ENCODE measurements at places on chromosomes 5 and 9.

GRCh38 chr9:35102465-35102768, 514 bp downstream of the STOML2 start:
- no peak for DNase-seq

- DNase-seq: no peak
These were observed 152.6 kb downstream of the MED27 start for GRCh38 chr9:131927091-131927490.

GRCh38 chr9:89295400-89295799, 15.6 kb upstream of the CKS2 start:
- DNase-seq: no peak

DNA sequence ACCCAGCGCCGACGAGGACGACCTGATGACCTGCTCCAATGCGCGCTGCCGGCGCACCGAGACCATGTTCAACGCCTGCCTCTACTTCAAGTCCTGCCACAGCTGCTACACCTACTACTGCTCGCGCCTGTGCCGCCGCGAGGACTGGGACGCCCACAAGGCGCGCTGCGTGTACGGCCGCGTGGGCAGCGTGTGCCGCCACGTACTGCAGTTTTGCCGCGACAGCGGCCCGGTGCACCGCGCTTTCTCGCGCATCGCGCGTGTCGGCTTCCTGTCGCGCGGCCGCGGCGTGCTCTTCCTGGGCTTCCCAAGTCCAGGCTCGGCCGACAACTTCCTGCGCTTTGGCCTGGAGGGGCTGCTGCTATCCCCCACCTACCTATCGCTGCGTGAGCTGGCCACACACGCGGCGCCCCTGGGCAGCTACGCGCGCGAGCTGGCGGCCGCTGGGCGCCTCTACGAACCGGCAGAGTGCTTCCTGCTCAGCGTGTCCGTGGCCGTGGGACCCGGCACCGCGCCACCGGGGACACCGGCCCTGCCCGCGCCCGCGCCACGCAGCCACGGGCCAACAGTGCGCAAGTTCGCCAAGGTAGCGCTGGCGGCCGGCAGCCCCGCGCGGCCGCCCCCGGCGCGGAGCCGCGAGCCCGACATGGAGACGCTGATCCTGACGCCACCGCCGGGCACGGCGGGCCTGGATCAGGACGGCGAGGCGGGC, 2.7 kb upstream of the PHPT1 start:
- DNase-seq: no peak

DNA sequence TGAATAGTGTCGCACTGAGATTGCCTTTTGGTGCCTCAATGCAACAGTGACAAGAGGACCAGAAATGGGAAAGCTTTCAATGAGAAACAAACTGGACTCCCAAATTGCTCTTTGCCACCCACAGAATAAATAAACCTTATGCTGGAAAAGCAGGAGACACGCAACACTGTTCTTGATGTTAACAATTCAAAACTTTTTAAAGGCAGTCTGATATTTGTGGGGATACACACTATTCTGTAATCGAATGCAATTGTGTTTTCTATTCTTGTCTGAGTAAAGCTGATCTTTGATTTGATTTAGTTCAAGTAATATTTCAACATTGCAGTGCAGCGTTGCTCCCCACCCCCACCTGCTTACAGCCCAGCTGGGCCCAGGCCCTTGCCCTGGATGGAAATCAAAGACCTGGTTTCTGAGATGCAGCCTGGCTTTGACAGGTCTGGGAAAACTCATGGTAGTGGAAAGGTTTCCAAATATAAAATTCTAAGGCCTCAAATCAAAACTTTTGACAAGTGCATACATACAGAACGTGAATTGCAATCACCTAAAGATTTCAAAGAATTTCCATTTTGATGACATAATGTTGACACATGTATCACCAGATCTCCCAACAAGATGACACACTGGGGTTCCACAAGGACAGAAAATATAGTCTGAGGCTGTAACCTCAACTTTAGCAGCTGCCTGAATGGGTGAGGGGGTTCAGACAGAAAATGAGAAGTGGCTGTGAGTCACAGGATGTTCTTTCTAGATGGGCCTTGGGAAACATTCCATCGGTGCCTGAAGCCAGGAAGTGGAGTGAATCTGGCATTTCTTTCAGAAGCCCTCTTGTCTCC, 55.1 kb downstream of the ABCA1 start:
- DNase-seq: no peak

- no peak for DNase-seq
These were observed 65.5 kb downstream of the ACO1 start for GRCh38 chr9:32449969-32450368.

- no peak for DNase-seq
These were observed 30.0 kb upstream of the ELAVL2 start for GRCh38 chr9:23855873-23856604.

DNA sequence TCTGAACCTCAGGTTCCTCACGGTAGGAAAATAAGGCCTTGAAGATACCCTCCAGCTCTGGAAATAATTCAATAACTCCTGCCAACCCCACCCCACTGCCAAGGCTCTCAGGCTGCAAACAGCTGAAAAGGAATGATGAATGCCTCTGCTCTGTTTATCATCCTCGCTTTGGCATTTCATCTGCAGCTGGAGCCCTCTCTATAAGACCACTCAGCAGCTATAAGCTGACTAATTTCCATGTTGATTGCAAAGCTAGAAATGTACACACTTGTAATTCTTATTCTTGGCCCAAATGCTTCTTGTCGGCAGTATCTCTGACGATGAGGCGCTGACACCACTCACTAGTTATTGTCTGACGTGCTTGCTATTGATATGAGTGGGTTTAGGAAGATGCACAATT, 408.4 kb upstream of the NMUR2 start:
- DNase-seq: no peak

- no peak for DNase-seq
These were observed 41.5 kb downstream of the SECISBP2 start for GRCh38 chr9:89359751-89360261.

- no peak for DNase-seq
These were observed 31.7 kb downstream of the HSDL2 start for GRCh38 chr9:112411626-112412027.

- no peak for DNase-seq
These were observed 176.1 kb upstream of the RASEF start for GRCh38 chr9:83238871-83239640.

- DNase-seq: no peak
These were observed 6.4 kb downstream of the TLE4 start for GRCh38 chr9:79577969-79578723.

GRCh38 chr5:181133610-181134231, 2.8 kb upstream of the OR2V1 start:
- no peak for DNase-seq

DNA sequence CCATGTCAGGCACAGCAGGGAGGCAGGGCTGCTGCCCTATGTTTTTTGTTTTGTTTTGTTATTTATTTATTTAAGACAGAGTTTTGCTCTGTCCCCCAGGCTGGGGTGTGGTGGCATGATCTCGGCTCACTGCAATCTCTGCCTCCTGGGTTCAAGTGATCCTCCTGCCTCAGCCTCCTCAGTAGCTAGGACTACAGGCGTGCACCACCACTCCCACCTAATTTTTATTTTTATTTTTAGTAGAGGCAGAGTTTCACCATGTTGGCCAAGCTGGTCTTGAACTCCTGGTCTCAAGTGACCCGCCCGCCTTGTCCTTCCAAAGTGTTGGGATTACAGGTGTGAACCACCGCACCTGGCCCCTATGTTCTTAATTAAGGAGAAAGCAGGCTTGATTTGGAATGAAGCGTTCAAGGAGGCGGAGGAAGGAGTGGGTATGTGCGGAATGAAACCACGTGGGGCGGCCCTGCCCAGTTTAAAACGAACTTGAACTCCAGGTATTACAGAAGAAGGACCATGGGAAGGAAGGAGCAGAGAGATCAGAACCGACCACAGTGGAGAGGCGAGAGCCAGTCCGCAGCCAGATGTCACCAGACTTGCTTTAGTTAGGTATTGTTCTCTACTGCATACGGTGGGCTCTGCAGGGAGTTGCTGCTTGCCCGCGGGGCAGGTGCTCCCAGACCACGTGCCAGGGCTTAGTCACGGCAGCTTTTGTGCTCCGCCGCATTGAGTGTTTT, 34.9 kb upstream of the EPB41L4B start:
- DNase-seq: no peak

DNA sequence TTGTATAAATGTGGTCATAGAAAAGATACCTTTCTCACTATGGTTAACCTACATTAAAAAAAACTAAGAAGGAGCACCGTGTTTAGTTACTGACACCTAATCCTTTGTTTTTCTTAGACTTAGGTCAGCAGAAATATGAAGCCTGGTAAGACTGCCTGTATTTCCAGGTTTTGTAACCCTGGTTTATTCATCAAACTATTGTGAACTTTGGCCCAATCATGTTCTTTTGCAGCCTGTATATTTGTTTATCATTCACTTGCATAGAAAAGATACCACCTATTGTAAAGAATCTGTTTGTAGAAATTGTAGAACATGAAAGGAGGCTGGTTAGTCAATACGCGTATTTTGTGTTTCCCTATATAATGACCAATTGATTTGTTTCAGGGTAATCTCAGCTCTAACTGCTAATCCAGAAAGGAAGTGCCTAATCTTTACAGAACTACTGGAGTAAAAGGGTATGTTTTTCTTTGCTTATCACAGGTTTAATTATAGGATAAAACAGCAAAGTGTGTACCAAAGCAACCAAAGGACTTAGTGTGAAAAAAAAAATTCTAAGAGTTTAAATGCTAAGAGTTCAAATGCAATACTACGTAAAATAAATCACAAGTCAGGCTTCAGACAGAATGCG, 103.6 kb downstream of the LURAP1L start:
- no peak for DNase-seq

- DNase-seq: no peak
These were observed 2.9 kb downstream of the CCDC107 start for GRCh38 chr9:35660966-35661415.

- no peak for DNase-seq
These were observed 17.2 kb upstream of the TENT2 start for GRCh38 chr5:79595086-79595485.

DNA sequence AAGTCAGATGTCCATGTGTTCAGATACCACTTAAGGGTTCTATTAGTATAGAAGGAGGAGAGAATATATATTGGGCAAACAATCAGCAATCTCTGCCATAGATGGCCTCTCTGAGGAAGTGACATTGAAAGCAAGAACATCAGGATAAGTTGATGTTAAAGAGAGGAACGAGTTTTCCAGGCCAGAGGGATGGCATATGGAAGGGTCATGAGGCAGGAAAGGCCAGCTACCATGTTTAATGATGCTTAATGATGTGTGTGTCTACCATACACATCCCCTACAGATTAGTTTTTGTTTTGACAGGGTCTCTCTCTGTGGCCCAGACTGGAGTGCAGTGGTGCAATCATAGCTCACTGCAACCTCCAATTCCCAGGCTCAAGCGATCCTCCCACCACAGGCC, 63.0 kb downstream of the PTTG1 start:
- no peak for DNase-seq

GRCh38 chr5:181140766-181141165, 6.6 kb upstream of the OR2V2 start:
- no peak for DNase-seq

DNA sequence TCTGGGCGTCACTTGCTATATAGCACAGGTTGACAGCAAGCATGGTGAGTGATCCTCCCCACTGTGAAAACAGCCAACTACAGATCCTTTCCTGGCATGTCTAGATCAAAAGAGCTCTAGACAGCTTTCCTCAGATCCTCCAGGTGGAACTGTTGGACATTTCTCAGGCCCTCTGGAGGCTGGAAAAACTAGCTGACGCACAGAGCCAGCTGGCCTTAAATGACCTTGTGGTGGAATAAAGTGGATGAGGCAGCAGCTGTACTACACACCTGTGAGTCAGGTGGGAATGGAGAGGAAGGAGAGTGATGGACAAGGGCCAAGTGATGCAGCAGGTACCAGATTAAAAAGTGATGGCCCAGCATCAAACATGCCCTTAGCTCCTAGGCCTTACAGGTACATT, 172.7 kb downstream of the TRIM32 start:
- no peak for DNase-seq

GRCh38 chr5:145723516-145723915, 111.6 kb downstream of the PRELID2 start:
- DNase-seq: no peak

GRCh38 chr5:178471711-178472110, 118.5 kb downstream of the COL23A1 start:
- DNase-seq: no peak

GRCh38 chr9:98222885-98223691, 30.7 kb upstream of the CORO2A start:
- DNase-seq: no peak

DNA sequence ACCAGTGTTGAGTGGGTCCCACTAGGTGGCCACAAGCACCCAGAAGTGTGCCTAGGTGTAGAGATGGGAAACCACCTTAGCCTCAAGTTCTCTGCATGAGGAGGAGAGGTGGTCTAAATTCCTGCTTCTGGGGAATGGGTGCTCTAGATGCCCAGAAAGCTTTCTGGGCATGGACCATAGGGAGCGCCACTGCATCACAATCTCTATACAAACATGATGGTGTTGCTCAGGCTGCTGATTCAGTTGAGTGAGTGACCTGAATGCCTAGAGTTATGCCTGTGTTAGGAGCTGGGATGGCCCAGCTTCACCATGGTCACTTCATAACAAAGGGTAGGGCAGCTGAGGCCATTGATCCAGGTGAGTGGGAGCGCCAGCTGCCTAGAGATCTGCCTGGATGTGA, 667.9 kb upstream of the ARRDC3 start:
- DNase-seq: no peak

GRCh38 chr5:109365653-109366052, 44.1 kb downstream of the PJA2 start:
- no peak for DNase-seq

- DNase-seq: no peak
These were observed 15.9 kb upstream of the FANCC start for GRCh38 chr9:95333426-95333825.

DNA sequence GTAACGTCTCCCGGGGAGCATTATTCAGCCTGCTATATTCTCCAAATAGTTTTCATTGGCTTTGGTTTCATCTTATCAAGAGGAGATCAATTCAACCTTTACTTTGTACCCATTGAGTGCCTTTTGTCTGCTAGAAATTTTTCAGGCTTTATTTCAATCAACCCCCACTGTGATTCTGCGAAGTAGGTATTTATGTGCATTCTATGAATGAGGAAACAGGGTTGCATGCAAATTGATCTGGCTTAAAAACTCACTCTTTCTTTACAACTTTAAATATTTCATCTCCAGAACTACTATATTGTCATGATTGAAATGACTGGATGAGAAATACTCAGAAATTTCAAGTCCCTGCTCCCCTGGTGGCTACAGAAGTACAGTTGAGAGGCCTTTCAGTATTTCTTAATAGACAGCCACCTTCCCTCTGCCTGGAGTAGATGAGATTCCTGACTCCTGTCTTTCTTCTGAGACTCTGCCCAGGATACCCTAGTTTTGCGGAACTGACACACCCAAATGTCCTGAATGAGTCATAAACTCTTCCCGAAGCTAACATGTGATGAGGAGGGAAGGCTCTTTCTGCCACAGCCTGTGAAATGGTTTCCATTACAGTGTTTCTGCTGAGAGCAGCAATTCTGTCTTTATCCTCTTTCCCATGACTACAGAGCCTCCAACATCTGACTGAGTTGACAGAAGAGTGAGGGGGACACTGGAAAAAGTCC, 52.6 kb upstream of the TNC start:
- DNase-seq: no peak

- no peak for DNase-seq
These were observed 296.0 kb upstream of the ACTBL2 start for GRCh38 chr5:57778501-57779091.

Measured in left renal pelvis (tissue), 4 donors.